SJCRH30 (cell line): ENCODE measurements at places on chromosomes 5 and 9.

DNA sequence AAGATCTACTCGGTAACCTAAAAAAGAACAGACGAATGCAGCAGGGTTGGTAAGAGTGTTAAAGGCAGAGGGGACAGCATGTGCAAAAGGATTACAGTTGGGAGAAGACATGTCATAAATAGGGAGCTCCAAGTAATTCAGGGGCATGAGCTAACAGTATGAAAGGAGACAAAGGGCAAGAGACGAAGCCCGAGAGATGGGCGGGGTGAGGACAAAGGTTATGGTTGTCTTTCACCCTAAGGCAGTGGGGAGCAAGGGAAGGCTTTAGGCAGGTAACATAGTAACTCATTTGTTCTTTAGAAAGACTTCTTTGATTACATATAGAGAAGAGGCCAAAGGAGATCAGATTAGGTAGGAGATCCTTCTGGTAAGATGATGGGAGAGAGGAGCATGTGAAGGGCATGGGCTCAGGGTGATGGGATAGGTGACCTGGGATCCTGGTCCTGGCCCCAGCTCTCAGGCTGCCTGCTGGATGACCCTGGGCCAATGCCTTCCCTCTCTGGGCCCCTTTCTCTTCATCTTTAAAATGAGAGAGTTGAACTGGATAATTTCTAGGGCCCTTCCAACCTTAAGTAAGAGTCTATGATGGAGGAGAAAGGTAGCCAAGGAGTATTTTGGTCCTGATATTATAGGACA, 19.5 kb downstream of the MORN5 start:
- DNase-seq = no peak

DNA sequence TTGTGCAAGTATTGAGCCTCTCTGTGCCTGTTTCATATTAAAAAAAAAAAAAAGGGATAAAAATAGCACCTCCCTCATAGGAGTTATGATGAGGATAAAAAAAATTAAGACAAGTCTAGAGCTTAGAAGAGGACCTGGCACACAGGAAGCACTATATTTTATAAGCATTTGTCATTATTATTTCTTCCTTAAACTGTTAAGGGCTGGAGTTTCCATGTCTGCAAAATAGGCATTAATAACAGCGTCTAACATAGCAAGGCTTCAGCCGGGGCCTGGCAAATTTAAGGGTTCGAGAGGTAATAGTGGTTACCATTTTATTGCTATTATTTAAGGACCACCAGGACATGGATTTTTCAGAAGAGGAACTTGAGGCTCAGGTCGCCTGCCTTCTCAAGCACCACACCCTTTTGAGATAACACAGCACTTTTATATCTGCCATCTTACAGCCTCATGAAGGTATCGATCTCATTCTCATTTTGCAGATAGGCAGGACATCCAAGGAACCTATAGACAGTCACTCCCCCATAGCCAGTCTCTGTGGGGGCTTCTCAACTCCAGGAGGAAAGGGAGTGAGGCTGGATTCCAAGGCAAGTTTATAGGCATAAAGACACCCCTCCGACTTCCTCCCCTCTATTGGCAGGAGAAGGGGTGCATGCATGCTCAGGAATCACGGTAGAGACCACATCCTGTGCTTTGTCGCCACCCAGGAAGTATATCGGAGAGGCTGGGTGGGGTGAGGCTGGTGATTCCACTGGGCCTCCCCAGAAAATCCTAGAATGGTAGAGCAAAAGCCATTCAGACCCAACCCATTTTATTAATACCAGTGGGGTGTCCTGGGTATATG, 2.4 kb downstream of the ANXA6 start:
- DNase-seq = no peak

- no peak for DNase-seq
Observed at GRCh38 chr5:171650597-171650996, 135.0 kb upstream of the SMIM23 start.

- no peak for DNase-seq
Observed at GRCh38 chr5:170448221-170448620, 55.6 kb upstream of the KCNIP1 start.

- no peak for DNase-seq
Observed at GRCh38 chr9:18058564-18059442, 415.1 kb upstream of the ADAMTSL1 start.

GRCh38 chr5:81631124-81631523, 119.8 kb downstream of the SSBP2 start:
- peak; percentile 80 for DNase-seq

DNA sequence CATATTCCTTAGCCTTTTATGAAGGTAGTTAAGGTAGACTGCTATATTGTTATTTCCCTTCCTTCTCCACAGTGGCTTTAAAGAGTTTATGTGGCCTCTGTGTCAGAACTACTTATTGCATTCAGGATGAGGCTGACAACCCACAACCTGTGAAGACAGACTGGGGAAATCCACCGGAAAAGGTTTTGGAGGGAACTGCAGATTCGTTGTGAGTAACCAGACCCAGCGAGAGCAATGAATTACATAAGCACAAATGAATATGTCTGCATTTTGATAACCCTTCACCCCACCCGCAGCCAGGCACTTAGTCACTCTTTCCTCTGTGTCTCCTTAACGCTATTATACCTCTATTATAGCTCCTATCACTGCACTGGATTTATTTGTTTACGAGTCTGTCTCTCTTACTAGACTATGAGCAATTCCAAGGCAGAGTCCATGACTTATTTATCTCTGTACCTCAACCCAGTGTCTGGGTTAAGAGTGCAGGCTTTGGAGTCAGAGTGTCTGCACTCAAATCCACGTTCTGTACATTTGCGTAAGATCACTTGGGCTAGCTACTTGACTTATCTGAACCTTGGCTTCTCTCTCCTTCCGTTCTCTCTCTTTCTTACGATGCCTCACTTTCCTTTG, 19.2 kb downstream of the KCTD16 start:
- no peak for DNase-seq

DNA sequence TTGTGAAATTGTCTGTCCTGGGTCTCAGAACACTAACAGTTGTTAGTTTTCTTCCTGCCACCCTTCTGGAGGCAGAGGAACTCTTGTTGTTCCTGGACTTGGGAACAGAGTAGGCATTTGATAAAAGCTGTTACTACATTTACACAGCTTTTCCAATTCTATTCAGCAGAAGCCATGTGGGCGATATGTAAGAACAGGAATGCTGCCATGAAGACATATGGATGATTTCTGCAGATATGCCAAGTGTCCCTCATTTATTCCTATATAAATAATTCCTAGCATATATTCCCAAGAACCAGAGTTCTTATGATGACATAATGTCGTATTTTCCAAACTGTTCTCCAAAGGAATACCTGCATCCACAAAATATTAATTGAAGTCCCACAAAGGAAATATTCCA, 135.9 kb upstream of the DAB2 start:
- no peak for DNase-seq

DNA sequence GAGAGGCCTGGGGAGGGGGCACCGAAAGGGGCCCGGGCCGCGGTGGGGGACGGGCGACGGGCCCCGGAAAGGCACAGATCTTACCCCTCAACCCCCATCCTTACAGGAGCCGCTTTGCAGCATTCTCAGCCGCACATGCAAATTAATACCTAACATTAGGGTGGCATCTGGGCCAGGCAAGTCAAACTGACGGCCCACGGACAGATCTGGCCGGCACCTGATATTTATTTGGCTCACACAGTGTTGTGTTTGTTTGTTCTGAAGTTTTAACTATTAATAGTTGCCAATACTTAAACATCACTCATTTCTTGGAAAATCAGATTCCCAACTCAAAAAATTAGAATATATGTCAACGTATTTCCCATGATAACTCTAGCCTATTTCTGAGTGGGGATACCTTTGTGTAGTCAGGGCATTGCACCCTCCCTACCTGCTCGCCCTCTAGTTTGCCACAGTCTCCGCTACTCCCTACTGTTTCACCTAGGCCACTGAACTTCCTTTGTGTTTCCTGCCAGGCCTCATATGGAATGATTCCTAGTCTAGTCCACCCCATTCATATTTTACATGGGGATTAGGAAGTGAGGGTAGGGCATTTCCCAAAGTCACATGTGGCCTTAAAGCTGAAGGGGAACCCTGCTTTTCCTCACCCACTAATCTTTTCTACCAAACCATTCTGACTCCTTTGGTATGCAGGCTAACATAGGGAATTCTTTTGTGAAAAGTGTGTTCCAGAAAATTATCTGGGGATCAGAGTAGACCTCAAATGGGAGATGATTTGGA, 71.9 kb upstream of the LARP1 start:
- no peak for DNase-seq

- DNase-seq = no peak
Observed at GRCh38 chr9:107571148-107571547, 81.6 kb upstream of the KLF4 start.

GRCh38 chr9:113998114-113998513, 80.0 kb downstream of the AMBP start:
- no peak for DNase-seq

DNA sequence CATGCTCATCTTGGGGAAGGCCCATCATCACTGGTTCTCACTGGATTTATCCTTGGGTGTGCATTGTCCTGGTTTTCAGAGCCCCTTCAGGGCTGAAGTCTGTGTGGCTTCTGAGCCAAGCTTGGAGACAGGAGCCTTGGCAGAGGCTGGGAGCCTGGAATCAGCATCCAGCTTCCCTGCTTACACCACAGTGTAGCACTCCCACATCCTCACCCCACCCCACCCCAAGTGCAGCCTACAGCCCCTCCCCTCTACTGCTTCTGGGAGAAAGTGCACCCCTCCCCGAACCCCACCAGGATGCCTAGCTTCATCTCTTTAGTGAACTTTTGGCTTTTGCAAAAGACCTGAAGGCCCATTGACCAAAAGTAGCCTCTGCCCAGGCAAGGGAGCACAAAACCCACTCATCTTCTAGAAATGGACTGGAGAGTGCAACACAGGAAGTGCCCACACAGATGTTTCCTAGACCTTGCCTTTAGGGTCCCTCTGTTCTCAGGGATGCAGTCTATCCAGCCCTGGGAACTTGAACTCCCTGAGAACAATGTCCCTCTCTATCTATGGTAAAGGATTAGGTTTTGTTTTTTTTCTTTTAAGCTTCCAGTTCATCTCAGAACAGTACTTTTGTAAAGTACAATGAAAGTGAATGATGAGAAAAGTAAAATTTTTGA, 189.7 kb downstream of the PALM2AKAP2 start:
- DNase-seq = no peak

DNA sequence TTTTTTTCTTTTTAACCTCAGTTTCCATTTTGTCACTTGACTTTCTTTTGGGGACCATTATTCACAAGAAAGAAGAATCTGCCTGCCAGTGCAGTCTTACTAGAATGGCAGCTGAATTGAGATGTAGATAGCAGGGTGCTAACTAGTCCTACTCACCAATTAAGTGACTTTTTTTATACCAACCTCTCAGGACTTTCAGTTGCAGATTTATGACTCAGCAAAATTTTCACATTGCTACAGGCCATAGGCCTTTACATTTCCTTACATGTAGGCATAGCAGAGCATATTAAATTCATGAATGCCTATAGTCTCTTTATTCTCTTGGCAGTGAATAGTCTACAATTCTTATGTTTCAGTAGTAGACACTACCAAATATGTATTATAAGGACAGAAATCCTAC, 54.0 kb upstream of the FKTN start:
- DNase-seq = no peak

GRCh38 chr5:81657386-81657785, 93.5 kb downstream of the SSBP2 start:
- DNase-seq = peak; percentile 52

GRCh38 chr9:137058521-137059234, 4.8 kb upstream of the ENTPD2 start:
- peak; percentile 90 for DNase-seq

DNA sequence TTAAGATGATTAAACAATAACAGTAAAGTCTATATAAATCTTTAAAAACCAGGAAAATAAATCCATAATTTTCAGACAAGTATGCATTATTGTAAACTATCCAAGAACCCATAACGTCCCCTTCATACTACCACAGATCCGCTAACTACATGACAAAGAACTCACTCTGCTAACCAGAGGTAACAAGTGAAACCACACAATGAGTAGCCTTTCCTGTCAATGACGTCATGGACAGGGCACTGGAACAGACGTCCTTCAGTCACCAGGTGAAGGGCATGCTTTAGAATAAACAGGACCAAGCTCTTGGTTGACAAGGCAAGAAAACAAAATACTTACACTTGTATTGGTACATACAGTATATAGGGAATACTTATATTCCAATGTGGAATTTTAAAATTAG, 45.2 kb downstream of the RNF130 start:
- no peak for DNase-seq

DNA sequence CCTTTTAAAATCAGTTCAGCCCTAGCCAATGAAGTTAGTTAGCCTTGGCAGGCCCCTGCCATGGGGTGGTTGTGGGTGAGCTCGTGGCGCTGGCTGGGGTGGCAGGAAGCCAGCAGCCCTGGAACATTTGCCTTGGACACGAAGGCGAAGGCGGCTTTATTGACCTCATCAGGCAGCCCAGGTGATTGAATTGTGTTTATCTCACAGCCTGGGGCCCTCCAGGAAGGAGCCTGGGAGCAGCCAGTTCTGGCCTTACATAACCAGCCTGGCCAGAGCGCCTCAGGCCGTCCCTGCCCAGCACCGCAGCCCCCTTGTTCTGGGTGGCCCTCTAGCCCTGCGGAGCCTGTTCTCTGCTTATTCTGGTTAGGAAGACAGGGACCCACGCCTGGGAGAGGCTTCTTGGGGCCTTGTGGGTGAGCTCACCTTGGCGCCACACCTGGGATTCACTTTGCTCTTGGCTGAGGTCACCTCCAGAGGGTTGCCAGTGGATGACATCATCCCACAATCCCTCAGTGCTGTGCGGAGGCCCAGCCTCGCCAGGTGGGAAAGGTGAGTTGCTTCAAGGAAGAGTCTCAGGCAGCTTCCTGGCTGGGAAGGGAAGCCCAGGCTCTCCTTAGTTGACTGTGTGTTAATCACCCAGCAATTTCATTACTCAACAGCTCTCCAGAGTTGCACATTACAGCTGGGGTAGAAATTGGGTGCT, 54.4 kb upstream of the RPL26L1 start:
- DNase-seq = peak; percentile 25

- peak; percentile 49 for DNase-seq
Observed at GRCh38 chr9:129702589-129703520, 37.4 kb downstream of the PRRX2 start.

DNA sequence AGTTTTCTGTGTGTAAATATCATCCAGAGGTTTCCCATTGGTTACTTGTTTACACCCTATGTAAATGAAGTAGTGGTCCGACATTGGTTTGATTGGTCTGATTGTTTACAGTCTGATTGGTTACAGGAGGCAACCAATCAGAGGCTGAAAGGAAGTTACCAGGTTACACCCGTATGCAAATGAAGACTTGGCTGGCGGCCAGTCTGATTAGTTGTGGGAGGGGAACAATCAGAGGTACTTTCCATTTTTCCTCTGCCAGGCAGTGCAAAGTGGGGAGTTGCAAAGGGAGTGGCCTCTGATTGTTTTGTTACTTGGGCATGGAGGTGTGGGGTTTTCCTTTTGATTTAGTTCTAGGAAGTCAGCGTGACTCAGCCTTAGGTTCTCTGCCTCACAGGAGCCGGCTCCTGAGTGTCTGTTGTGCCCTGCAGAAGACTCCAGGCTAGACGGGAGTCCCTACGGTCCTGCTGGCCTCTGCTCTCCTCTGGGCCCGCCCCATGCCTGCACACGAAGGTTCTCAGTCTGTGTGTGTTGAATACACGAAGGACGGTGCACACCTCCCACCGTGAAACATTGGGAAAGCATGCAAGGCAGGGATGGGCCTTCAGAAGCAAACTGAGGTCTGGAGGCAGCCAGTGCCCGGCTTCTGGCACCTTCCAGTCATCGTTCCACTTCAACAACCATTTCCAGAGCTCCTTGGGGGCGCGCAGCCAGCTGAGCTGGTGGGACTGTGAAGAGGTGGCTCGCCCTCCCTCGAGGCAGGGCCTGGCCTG, 42.9 kb downstream of the OLFM1 start:
- DNase-seq = peak; percentile 22

GRCh38 chr5:41414598-41414997, 95.8 kb downstream of the PLCXD3 start:
- DNase-seq = no peak
